GM06990 (cell line): ENCODE measurements at places on chromosomes 12 and 14.

DNA sequence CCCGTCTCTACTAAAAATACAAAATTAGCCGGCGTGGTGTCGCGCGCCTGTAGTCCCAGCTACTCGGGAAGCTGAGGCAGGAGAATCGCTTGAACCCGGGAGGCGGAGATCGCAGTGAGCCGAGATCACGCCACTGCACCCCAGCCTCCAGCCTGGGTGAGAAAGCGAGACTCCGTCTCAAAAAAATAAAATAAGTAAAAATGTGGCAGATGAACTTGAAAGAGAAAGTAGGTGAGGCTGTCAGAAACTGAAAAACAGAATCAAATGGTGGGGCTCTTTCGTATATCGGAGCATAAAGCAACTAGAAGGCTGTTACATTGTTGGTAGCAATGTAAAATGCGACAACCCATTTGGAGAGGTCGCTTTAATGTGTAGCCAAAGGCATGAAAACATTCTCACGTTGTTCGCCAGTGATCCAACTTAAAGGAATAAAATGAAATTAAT is 767 bp upstream of the CCNT1 start:
- peak; percentile 54 for DNase-seq

DNA sequence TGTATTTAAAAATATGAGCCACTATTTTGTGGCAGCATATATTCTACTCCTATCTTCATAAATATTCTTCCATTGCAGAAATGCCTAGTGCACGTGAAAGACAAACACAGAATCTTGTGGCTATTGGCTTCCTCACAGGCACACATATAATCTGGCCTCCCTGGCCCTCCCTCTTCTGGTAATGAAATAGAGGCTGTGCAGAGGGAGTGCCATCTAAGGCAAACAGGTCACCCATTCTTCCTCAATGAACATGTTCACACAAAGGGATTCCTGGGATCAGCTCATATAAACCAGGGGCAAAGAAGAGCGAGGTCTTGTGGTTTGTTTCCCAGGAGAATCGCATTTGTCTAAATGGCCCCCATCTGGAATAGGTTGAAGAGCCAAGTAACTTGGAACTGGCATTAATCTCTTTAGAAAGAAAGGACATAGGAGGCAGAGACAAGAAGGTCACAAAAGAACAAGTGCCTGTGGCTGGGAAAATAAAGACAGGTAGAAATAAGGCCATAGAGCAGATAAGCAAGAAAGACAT is 171.6 kb upstream of the PTPRQ start:
- DNase-seq = no peak

DNA sequence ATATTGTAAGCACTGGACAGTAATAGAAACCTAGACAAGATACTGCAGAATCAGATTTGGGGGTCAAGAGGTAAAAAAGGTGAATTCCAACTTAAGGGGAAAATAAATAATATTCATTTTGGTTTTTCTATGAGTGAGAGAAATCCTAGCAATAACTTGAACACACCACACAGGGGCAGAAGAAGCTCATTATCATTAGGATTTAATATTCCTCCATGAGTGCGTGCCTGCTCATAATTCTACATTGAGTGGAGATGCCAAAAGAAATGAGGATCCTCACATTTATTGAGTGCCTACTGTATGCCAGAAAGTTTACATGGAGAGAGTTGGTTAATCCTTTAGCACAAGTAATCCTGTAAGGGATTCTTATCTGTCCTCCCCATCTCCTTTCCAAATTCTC is 40.5 kb upstream of the C14orf132 start:
- no peak for DNase-seq

DNA sequence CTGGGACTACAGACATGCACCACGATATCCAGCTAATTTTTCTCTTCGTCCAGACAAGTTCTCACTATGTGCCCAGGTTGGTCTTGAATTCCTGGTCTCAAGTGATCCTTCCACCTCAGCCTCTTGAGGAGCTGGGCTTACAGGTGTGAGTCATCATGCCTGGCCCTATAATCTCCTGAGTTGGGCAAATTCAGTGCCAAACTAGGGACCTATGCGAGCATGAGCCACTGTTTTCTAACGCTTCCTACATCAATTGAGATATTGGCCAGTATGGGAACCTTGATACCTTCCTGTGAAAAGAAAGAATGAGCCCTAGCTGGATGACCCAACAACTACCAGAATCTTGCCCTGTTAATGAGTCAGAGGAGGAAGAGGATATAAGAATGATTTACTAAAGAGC is 585.2 kb downstream of the C12orf50 start:
- DNase-seq = no peak

GRCh38 chr12:102010265-102010994 is 51.4 kb downstream of the WASHC3 start:
- peak; percentile 67 for DNase-seq

DNA sequence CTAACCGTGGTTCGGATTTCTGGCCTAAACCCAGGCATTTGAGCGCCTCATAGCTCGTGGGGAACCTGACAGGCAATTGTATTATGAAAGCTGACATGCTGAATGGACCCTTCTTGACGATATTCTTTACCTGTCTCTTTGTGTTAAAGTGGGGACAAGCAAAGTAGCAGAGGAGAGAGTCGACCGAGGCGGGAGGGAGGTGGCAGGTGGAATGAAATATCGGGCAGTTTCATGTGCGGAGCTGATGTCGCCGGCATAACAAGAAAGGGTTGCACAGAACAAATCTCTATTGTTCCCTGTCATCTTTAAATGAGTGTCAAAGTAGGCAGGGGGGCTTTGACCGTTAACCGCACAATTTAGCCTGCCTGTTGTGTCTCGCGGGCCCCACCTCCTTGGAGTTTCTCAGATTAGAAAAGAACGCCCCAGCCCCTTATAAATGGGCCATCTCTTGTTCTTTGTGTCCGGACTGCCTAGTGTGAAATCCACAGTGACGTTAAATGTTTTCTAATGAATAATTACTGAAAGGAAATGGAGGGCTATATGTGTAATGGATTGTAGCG is 11.5 kb downstream of the MYO1H start:
- peak; percentile 6 for DNase-seq

DNA sequence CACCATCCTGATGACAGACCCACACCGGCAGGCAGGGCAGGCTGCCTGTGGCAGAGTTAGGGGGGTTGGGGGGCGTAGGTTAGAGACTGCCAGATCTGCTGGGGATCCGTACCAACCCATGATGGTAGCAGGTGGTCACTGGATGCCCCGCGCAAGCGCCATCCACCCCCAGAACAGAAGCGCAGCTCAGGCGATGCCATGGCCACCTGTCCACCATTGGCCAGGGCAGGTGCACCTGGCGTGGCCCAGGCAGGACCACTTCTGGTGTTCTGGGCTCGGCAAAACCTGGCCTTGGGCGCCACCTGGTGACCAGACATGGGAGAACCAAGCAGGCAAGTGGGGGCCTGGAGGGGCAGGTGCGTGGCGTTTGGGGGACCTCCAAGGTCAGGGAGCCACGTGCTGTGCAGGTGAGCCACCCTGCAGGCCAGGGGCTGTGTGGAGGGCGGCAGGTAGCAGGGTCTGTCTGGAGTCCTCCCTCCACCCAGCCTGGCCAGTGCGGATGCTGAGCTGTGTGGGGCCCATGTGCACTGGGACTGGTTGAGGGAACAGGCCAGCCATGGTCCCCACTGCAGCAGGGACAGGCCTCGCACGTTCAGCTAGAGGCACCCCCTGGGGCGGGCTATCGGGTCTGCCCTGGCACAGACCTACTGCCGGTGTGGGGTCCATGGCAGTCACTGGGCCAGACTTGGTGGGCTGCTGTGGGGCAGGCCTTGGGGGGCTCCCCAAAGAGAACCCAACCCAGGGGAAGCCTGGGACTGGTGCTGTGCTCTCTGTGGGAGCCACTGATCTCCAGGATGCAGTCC is 15.6 kb downstream of the BAG5 start:
- DNase-seq = peak; percentile 67

- no peak for DNase-seq
Observed at GRCh38 chr12:84131076-84131475, 781.5 kb downstream of the SLC6A15 start.

DNA sequence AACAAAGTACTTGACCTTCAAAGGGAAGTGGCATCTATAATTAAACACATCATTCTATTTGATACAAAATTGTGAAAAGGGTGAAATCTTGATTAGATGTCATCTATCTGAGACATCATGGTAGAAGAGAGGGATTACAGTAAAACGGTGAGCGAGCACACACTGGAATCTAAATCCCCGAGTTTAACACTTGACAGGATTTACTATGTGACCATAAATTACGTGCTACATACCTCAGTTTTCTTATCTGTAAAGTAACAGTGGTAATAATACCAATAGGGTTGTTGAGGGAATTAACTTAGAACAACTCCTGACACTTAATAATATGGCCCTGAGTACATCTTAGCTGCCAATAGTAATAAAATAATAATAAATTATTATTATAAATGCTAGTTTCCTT is 13.3 kb downstream of the USP44 start:
- no peak for DNase-seq

DNA sequence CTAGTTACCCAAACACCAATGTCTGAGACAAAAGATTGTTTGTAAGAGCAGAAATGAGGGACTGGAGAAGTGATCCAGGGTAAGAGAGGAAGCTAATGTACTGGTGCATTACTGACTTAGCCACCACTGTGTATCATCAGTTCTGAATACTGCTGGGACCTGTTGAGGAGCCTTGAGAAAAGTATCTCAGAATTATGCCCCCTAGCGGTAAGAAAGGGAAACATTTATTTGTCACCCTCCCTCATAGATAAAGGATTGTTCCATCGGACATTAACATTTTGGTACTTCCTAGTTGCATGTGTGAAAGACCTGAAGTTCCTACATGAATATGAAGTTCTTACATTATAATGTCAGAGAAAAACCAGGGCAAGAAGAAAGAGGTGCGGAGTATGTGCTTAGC is 612.5 kb downstream of the FSCB start:
- no peak for DNase-seq

DNA sequence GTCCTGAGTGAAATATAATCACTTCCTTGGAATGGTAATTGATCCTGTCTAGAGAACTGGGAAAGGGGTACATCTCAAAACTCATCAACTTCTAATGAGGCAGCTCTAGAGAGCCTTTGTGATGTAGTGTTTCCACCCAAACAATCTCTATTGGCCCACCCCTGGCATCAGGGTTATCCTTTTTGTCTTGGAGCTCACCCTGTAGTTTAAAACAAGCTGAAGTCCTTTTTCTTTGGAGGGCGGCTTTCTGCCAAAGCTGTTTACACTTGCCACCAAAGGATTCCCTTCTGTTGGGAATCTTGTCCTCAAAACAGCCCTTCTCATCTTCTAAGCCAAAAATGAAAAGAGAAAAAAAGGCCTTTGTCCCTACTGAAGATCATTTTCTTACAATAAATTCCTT is 60.6 kb upstream of the GTF2A1 start:
- no peak for DNase-seq

GRCh38 chr12:25965682-25966081 is 7.2 kb downstream of the RASSF8 start:
- no peak for DNase-seq

GRCh38 chr12:102540815-102541385 is 60.5 kb upstream of the IGF1 start:
- no peak for DNase-seq

GRCh38 chr14:54893151-54893760 is 9.4 kb downstream of the GCH1 start:
- peak; percentile 22 for DNase-seq

- no peak for DNase-seq
Observed at GRCh38 chr14:56817396-56817921, 7.2 kb upstream of the OTX2 start.

GRCh38 chr12:128644664-128645296 is 179.0 kb downstream of the SLC15A4 start:
- DNase-seq = no peak

DNA sequence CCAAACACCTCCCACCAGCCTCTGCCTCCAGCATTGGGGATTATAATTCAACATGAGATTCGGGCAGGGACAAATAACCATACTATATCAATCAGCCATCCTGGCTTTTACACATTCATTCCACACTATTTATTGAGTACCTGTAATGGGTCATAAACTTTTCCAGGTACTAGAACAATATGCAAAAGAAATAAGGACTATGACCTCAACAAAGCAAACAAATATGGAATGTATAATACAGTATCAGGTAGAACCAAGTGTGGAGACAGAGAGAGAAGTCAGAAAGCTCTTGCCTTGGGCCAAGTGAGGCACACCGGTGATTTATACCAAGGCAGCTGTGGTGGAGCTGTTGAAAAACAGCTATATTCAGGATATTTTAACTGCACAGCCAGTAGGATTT is 116.3 kb downstream of the TSPAN8 start:
- no peak for DNase-seq

DNA sequence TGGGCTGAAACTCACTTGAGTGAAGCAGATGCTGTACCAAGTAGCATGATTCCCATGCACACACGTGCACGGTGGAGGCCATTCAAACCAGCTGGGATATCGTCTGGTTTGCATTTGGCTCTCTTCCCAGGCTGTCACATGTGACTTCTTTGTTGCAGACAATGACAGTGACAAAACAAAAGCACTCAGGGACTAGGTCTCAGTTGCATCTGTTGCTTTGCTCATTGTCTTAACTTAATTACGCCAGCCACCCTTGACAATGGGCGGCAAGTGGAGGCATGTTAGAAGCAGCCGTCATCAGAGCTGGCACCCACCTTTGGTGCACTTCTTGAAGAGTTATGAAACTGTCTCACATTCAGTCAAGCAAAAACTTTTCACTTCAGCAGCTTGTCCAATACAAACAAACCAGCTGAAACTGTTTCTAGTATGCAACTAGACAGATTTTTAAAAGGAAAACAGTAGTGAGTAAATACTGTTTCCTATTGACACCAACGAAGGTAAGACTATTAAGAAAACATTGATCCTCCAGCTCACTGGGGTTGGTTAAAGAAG is 74.3 kb downstream of the IGF1 start:
- peak; percentile 15 for DNase-seq

GRCh38 chr14:51784466-51784865 is 75.9 kb upstream of the GNG2 start:
- no peak for DNase-seq

DNA sequence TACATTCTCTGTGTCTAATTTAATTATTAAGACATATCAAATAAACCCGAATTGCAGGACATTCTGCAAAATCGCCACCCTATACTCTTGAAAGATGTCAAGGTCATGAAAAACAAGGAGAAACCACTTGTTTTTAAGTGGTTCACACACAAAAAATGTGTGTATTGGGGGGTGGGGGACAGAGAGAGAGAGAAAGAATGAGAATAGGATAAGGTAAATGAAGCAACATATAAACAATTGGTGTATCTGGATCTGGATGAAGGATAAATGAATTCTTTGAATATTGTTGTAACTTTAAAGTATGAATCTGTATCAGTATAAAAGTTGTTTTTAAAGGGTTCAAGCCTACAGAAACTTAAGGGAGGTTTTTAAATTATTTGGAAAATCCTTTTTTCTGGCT is 72.1 kb downstream of the ARID2 start:
- no peak for DNase-seq

DNA sequence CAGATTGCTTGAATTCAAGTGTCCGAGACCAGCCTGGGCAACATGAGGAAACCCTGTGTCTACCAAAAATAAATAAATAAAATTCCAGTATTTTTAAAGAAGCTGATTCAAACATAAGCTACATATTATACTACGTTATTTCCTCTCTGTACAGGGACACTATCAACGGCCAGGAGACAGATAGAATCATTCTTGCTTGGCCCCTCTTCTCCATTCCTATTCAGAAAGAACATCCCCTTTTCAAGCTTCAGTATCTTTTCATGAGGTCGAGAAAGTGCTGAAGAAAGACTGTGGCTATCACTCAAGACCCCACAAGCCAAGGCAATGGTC is 314 bp upstream of the DHRS7 start:
- no peak for DNase-seq
